Stromal cell of bone marrow (primary cell): ENCODE measurements at places on chromosomes 2 and 18.
A peak's percentile ranks its signal among the peaks of the same experiment; 100 is the strongest.

- no peak for DNase-seq
These were observed 78.3 kb upstream of the HS6ST1 start for GRCh38 chr2:128396946-128397345.

DNA sequence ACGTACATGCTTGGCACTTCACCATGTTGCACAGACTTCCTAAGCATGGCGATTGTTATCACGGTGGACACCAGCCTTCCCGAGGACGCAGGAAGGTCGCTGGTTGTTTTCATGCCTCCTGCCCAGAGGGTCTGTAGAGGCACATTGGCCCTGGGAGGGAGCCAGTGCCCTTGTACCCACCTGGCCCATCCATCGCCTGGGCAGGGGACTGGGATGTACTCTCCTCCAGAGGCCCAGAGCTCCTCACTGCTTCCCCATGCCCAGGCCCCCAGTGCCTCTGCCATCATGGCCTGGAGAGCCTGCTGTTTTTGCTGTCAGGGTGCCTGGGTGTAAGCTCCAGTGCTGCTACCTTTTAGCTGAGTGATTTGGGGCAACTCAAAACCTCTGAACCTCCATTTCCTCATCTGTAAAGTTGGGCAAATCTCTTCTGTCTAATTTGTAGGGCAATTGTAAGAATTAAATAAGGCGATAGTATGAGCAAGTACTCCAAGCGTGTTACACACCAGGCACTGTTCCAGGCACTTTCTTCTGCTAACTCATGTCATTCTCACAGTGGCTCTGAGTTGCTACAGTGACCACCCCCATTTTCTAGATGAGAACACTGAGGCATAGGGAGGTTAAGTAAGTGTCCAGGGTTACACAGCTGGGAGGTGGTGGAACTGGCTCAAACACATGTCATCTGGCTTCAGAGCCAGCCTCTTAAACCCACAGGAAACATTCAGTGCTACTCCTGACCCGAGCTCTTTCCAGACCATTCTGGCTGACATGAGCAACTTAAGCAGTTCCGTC is 45.3 kb downstream of the GREB1 start:
- no peak for DNase-seq

DNA sequence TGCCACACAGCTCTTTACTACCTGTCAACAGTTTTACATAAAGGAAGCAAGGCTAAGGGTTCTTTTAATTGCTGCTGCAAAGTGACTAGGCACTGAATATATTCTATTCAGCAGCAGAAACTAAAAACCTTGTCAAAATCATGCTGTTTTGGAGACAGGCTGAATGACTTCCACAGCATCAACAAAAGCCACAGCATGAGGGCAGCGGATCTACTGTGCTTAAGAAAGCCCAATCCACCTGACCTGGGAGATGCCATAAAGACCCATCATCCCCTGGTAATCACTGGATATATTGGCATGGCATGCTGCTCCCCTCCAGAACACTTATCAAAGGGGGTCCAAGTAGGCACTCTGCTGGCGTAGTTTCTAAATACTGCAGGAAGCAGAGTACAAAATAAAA is 715.1 kb upstream of the SLC8A1 start:
- DNase-seq: no peak

- DNase-seq: no peak
These were observed 3.9 kb upstream of the UCN start for GRCh38 chr2:27312152-27312551.

DNA sequence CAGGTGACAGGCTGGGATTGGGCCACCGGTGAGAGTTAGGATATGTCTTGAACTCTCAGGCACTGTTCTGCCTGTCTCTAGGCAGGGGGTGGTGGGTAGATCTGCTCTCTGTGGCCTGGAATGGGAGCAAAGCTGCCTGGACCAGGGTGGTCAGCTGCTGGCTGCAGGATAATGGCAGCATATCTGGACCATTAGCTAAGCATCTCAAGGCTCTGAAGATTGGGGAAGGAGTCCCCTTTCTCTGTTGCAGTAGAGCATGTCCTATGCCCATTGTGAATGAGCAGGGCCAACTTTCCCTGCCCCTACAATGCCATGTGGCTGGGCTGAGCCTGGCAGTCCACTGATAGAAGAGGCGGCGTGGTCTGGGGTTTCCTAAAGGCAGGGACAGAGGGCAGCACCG is 34.6 kb downstream of the LOXHD1 start:
- no peak for DNase-seq

DNA sequence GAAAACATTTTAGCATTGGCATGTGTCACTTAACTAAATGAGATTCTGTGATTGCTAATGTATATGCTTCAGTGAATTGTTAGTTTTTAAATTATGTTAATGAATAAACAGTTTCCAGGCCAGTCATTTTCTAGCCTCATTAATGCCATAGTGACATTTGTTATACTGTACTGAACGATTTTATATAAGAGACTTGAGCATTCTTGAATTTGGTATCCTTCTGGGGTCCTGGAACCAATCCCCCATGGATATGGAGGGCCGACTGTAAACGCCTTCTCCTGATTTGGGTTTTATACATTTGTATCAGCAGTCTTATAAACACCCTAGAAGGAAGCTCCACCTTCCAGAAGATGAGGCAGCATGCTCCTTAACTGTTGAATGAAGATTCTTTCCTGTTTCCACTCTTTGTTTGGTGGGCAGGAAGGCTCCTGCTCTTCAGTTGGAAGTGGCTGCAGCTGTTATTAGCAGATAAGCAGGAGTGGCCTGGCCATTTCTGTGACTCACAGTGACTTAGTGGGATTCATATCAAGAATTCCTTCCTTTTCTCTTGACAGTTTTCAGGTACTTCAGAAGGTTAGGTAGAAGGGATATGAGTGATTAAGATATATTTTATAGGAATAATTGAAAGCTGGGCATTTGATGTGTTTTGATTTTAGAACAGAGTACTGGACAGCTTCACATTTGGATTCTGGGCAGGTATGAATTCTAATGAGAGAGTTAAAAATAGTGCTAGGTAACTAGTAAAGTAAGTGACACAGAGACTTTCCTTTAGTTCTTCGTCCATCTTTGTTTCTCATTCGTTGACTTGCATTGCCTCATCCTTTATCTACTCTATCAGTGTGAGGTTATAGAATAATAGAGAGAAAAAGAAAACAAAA is 124.9 kb downstream of the PLCL1 start:
- no peak for DNase-seq

DNA sequence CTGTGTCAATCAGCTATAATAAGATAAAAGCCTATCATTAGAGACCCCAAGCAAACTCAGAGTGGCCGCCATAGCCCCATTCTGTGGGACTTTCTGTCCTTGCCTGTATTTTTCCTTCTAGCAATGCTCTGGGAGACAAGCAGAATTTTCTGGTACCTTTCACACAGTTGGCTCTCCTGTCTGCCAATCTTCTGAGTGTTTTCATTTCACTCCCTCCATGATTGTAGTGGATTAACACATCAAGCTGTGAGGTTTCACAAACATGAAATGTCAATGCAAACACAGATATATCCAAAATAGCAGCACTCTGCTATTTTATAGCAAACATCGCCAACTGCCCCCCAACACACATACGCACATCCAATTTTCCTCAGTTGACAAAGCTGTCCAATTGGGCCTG is 64.9 kb downstream of the C1D start:
- DNase-seq: no peak

GRCh38 chr2:170369894-170370293 is 191.9 kb downstream of the MYO3B start:
- no peak for DNase-seq

DNA sequence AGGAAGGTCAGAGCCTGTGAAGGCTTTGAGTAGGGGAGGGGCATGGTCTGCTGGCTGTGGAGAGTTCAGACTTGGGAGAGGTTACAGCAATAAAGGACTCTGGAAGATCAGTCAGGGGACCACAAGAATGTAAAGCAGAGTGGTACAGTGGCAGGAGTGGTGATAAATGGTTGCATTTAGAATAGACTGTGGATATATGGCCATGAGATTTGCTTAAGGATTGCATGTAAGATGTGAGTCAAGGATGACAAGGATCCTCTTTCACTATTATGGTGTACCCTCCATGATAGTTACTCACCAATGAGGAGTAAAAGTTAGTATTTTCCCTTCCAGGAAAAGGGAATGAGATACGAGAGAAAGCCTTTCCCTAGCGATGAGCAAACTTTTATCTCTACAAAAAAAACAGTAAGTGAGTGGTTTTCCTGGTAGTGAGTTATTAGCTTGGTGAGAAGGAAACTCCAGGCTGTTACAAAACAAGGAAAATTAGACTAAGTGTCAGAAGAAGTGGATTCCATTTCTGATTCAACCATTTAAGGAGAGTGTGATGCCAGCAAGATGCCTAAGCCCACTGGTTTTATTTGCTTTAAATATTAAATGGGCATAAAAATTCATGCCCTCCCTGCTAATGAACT is 818.0 kb upstream of the ACVR2A start:
- peak; percentile 86 for DNase-seq

DNA sequence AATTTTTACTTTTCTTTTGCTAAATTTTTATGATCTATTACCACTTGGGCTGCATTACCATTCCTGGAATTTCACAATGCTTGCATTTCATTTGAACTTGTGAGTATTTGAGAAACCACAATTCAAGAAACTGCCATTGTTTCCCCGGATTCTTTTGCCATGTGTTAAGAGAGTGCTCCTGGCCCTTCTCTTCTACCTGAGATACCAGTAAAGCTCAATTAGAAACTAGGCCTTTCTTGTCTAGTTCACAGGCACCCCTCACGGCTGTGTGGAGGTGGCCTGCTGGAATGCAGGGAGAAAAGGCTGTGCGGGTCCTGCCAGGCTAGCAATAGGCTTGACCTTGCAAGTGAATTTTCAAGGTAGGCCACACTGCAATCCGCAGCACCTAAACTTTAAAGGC is 40.8 kb downstream of the ZEB2 start:
- DNase-seq: no peak
